Ammon's horn (tissue), 1 donor: ENCODE measurements at places on chromosomes 1 and 21.

- peak; percentile 6 for DNase-seq
Observed at GRCh38 chr1:28036431-28036830, 52.0 kb downstream of the EYA3 start.

- no peak for DNase-seq
Observed at GRCh38 chr1:184567637-184568036, 180.8 kb downstream of the C1orf21 start.

DNA sequence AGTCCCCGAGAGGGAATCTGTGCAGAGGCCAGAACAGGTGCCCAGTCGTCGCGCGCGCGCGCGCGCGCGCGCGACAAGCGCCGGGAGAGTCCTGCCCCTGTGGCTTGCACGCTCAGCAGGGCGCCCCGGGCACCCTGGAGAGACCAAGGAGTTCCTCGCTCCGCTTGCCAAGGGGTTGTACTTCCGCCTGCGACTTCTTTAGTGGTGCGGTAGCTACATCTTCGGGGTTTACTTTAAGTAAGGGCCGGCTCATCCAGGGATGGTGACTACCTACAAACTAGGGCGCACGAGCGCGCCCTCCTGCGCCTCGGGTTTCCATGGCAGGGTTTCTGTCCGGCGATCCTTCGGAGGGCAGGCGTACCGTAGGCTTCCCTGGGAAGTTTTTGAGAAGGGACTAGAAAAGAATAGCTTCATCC lies 1.4 kb downstream of the LHX4 start:
- DNase-seq, result no peak

DNA sequence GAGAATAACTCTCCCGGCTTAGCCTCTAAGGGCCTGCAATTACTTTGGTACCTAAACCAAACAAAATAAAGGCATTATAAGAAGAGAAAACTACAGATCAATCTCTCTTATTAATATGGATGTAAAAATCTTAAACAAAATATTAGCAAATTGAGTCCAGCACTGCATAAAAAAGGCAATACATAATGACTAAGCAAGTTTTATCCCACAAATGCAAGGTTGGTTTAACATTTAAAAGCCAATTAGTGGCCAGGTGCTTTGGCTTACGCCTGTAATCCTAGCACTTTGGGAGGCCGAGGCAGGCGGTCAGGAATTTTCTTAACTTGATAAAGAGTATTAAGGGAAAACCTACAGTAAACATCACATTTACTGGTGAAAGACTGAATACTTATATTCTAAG lies 67.1 kb upstream of the MAB21L3 start:
- DNase-seq, result no peak

DNA sequence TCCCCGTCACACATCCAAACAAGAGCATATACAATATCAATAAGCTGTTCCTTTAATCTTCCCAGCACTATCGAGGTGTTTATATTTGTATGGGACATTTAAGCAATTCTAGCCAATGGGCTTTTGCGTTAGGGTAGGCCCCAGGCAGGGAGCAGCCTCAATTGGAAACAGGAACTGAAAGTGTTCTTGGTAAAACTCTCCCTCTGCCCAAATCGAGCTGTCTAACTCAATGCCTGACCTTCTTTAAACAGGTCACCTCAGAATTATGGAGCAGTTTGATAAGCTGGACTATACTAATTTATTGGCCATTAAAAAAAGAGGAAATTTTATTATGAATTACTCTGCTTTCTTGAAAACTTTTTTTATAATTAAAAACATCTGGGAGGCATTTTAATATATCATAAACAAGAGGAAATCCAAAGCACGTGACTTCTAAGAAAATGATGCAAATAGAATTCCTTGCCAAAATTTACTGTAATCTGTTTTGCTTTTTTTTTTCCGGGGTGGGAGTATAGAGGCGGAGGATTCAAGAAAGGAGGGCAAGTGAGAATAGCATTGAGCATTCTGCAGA lies 498.1 kb downstream of the LMO4 start:
- peak; percentile 53 for DNase-seq

- no peak for DNase-seq
Observed at GRCh38 chr1:162197615-162198421, 128.3 kb downstream of the NOS1AP start.

GRCh38 chr1:9888886-9889285 lies 21.2 kb downstream of the CTNNBIP1 start:
- DNase-seq, result no peak

- DNase-seq, result no peak
Observed at GRCh38 chr1:225453797-225454648, 26.2 kb upstream of the LBR start.

DNA sequence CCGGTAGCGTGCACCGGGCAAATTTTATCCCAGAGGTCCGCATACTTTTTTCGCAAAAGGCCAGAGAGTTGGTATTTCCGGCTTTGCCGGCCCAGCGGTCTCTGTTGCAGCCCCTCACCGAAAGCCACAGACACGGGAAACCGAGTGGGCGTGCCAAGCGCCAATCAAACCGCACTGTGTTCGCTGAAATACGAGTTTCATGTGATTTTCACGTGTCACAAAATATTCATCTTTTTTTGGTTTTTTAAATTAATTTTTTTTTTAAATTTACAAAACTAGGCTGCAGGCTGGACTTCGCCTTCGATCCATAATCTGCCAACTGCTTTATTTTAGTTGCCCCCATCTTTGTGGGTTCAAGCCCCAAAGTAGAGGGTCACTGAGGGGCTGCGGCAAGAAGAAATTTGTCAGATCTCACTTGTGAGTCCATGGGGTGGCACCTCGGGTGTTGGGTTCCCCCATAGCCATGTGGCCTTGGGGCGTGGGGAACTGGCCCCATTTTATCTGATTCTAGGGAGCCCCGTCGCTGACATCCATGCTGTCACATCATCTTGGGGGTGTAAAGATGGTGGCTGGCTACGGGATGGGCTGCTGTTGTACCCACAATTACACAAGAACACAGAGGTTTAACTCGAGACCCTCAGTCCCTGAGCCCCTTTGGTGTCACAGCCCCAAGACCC lies 20.8 kb downstream of the SLC45A1 start:
- no peak for DNase-seq

- DNase-seq, result no peak
Observed at GRCh38 chr1:116334868-116335635, 38.0 kb upstream of the ATP1A1 start.
